ENCODE measurements at places on chromosomes 1 and 21.

GRCh38 chr1:203328714-203329122 is 22.2 kb downstream of the FMOD start:
- DNase-seq: no peak

DNA sequence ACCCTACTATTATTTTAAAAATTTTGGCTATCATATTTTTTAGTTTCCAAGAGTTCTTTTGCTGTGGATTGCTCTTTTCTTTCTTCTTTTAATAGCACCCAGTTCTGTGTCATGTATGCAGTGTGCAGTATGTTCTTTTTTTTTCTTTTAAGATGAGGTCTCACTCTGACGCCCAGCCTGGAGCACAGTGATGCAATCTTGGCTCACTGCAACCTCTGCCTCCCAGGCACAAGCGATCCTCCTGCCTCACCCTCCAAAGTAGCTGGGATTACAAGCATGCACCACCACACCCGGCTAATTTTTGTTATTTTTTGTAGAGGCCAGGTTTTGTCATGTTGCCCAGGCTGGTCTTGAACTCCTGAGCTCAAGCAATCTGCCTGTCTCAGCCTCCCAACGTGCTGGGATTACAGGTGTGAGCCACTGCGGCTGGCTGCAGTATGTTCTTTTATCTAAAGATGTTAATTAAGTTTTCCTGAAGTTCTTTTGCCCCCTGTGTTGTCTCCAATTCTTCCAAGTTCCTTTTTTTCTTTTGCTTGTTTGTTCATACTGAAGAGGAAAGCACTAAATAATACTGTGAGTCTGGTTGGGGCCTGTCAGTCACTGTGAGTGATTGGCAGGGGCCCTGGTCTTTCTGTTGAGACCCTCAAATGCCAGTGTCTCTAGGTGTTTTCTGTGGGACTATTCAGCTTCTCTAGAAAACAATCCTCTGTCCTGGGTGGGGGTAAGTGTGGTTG is 17.5 kb upstream of the TTC22 start:
- no peak for DNase-seq

DNA sequence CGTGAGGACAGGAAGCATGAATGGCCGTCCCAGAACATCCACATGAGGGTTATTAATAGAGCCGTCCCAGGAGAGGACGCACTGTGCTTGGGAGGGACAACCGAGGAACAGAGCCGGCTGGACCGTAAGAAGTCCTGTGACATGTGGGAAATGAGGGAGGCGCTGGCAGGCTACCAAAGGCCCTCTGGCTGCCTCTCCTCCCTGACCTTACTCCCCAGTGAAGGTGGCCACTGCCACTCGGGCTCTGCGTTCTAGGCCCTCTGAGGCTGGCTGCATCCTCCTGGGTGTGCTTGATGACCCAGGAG is 15.5 kb upstream of the NPPB start:
- no peak for DNase-seq

- DNase-seq: no peak
Measured at GRCh38 chr1:87449348-87449963, 120.8 kb downstream of the LMO4 start.

DNA sequence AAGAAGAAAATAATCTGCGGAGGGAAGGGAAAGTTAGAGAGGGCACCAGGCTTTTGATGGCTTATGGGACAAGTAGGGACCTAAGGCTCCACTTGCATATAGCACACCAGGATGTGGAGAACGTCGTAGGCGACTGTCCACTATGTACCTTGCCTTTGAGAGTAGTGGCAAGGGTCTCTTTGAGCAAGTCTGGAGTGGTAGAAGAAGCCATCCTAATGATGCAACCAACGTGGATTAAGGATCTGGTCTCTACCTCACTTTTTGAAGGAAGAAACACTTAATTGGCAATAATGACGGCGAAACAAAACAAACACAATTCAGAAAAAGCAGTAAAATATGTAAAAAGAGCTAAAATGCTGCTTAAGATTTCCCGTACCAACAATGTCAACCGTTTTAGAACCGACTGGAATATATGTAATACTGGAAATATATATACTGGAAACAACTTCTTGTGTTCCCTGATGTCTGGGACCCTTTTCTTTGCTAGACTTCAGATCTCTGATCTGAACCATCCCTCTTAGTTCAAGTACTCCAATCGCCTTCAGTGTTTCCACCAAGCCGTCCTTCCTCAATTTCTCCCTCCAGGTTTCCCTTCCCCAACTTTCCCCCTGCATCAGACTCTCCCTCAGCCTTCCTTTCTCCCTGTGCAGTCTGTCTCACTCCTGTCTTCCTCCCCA is 821 bp upstream of the KHDRBS1 start:
- no peak for DNase-seq

DNA sequence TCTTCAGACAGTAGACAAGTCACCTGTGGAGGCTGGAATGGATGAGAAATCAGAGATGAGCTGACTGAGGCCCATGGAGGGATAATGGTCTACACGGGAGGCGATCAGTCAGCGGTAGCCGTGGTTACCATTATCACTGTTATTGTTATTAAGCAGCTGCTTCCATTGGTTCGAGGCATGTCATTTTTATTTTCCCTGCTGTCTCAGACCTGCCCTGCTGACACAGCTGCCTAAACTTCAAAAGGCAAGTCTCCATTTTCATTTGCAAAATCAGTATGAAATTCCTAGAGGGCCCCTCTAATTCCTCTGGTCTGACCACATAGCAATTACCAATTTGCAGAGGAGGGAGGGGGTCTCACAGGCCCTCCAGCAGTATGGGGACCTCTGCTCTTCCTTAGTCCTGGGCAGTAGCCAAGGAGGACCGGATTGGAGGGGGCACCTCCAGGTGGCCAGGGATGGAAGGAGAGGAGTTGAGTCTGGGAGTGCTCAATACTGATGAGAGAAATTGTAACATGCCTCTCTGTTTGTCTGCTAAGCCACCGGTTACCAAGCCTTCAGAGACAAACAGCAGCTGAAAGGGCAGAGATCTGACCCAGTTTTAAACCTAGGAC is 184.2 kb downstream of the TRABD2B start:
- DNase-seq: no peak

- no peak for DNase-seq
Measured at GRCh38 chr1:204909109-204909508, 38.4 kb downstream of the NFASC start.

DNA sequence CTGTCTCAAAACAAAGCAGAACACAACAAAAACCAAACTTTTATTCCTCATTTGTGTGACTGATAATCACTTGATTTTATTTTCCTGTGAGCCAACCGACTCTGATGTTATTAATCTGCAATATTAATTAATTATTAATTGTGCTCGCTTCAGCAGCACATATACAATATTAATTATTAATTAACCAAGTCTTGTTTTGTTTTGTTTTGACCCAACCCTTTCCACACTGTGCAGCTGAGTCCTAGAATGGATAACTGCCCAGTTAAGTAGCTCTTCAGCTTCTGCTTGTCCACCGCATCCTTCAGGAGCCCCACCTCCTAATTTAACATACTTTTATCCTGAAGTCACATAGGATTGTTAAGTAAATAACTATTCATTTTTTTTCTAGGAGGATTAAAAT is 47.4 kb upstream of the EXO1 start:
- no peak for DNase-seq

DNA sequence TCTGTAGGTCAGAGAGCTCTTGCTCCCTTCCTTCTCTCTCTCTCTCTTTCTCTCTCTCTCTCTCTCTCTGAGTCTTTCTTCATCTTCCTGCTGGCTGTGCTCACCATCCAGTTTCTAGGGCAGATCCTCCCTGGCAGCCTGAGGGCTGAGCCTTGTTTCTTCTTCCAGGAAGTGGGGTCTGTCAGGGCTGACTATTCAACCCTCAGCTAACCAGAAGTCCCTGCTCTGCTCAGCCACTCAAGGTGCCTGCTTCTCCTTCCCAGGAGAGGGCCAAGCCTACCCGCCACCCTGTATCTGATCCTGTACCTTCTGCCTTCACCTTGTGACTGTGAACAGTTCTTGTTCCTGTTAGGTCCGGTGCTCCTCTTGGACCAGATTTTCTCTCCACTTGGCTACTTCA is 107.6 kb upstream of the ETV3 start:
- no peak for DNase-seq

DNA sequence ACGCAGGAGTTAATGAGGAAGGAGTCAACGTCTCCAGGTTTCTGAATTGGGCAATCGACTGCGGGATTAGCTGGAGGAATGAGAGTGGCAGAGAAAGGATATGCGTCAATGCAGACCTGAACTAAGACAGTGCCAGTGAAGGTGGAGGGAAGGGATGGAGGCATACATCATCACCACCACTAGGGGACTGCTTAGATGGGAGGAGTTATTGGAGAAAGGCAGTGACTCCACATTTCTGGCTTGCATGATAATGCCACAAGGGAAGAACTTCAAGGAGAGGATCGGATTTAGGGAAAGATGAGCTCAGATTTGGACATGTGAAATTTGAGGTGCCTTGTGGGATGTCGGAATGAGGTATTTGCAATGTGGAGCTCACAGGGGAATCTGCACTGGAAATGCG is 17.5 kb downstream of the VASH2 start:
- DNase-seq: no peak

GRCh38 chr1:34190692-34191091 is 14.0 kb downstream of the C1orf94 start:
- DNase-seq: no peak

- no peak for DNase-seq
Measured at GRCh38 chr1:175433532-175434282, 241.1 kb upstream of the KIAA0040 start.
